AG10803 (cell line): ENCODE measurements at places on chromosomes 1 and 21.

DNA sequence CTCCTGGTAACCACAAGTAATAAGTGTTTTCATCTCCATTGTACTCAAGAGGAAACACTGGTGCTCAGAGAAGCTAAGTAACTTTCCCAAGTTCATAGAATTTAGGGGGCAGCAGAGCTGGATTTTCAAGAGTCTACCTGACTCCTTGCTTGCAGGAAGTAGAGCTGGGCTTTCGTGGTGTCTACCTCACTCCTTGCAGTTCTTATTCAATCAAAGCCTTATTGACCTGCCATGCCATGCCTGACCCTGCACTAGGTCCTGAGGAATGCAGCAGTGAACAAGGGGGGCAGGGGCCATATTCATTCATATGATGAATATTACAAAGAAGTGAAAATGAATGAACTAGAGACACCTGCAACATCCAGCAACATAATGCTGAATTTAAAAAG lies 93.3 kb downstream of the GLIS1 start:
- DNase-seq, result no peak

GRCh38 chr1:14363707-14364413 lies 234.6 kb upstream of the KAZN start:
- peak; percentile 39 for DNase-seq

DNA sequence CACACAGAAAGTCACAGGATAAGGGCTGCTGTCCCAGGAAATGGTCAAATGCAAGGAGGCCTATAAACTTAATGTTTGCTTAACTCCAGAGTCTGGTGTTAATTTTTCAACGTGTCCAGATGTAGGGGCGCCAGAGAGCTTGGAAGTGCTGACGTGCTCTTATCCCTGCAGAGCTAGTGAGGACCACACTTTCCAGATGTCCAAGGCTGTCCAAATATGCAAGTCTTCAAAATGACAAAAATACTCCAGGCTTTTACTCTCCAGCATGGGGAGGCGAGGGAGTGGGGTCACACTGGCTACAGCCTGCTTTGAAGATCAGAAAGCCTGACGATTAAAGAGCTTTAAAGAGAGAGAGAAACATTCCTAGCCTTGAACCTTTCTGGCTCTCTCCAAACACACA lies 57.6 kb downstream of the ABCA4 start:
- DNase-seq, result peak; percentile 80

GRCh38 chr1:81008293-81008692 lies 792.4 kb upstream of the ADGRL2 start:
- DNase-seq, result no peak

DNA sequence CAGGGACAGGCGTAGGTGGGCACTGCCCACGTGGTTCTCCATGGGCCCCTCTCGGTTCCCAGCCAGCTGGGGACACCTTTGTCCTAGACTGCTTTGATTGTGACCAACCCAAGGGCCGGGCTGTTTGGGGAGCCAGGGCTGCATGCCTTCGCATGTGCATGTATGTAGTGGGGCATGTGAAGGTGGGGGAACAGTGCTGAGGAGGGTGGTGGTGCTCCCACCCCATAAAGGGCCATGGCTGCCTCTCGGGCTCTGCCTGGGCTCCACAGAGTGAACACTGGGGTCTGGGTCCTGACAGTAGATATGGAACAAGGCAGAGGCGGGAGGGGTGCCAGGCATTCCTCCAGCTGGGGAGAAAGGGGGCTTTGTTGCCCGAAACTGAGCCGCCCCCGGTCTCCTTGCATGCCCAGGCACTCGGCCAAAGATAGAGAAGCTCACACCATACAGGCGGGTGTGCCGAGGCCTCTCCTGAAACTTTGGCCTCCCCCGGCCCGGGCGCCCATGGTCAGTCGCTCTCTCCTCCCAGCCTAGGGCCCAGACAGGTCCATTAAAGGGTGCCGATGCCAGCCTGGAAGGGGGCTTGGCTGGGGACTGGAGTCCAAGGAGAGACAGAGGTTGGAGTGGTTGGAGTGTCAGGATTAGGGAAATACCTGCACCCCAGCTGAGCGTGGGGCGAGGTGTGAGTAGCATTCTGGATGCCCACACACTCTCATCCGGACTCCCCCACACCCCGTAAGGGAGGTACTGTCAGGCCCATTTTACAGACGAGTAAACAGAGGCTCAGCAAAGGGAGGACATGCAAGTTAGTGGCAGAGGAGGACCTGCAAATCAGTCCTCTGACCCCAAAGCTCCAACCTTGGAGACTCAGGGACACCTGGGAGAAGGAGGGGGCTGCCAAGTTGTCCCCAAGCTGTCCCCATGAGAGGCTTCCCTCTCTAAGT lies 41.1 kb downstream of the EPHA2 start:
- DNase-seq, result no peak

- DNase-seq, result peak; percentile 27
Measured at GRCh38 chr1:15246960-15247614, at the start of gene FHAD1. Gene FHAD1 (plus strand): TSS chr1:15247223. CDS start chr1:15251785, 4,562 bp downstream.

DNA sequence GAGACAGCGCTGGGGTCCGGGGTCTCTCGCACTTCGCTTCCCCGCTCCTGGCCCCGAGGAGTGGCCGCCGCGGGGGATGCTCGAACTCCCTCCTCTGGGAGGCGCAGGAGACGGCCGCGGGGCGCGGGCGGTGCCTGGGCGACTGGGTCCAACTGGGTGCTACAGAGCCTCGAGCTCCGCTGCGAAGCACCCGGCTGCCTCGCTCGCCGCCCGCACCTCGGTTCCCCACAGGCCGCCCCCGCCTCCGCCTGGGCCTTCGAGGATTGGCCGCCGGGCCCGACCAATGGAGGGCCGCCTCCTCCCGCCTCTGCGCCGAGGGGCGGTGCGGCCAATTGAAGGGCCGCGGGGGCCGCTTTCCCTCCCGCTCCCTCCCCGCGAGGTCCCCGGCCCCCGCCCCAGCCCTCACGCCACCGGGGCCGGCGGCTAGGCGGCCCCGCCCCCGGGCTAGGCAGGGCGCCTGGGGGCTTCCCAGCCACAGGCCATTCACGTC lies at the start of gene CNN3:
Gene CNN3, minus strand, starts transcription at position 196 of the 490 bp plus-strand sequence. CDS start 216 bp downstream, outside the sequence.
- peak; percentile 93 for DNase-seq

DNA sequence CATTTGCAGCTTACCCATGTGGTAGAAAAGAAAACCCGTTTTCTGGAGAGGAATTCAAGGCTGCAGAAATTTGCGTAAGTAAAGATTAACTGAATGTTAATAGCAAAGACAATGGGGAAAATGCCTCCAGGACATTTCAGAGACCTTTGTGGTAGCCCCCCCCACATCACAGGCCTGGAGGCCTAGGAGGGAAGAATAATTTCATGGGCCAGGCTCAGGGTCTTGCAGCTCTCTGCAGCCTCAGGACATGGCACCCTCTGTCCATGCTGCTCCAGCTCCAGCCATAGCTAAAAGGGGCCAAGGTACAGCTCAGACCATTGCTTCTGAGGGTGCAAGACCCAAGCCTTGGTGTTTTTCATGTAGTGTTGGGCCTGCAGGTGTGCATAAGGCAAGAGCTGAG lies 92.7 kb upstream of the ZNF678 start:
- DNase-seq, result no peak

- no peak for DNase-seq
Measured at GRCh38 chr1:64624808-64625207, 120.1 kb upstream of the RAVER2 start.

- DNase-seq, result no peak
Measured at GRCh38 chr21:40512590-40512989, 334.4 kb downstream of the DSCAM start.

- no peak for DNase-seq
Measured at GRCh38 chr1:58575551-58576324, 1.3 kb downstream of the TACSTD2 start.

- DNase-seq, result no peak
Measured at GRCh38 chr1:19388980-19389379, 76.9 kb downstream of the SLC66A1 start.

- no peak for DNase-seq
Measured at GRCh38 chr1:26075421-26076144, 8.2 kb upstream of the TRIM63 start.

DNA sequence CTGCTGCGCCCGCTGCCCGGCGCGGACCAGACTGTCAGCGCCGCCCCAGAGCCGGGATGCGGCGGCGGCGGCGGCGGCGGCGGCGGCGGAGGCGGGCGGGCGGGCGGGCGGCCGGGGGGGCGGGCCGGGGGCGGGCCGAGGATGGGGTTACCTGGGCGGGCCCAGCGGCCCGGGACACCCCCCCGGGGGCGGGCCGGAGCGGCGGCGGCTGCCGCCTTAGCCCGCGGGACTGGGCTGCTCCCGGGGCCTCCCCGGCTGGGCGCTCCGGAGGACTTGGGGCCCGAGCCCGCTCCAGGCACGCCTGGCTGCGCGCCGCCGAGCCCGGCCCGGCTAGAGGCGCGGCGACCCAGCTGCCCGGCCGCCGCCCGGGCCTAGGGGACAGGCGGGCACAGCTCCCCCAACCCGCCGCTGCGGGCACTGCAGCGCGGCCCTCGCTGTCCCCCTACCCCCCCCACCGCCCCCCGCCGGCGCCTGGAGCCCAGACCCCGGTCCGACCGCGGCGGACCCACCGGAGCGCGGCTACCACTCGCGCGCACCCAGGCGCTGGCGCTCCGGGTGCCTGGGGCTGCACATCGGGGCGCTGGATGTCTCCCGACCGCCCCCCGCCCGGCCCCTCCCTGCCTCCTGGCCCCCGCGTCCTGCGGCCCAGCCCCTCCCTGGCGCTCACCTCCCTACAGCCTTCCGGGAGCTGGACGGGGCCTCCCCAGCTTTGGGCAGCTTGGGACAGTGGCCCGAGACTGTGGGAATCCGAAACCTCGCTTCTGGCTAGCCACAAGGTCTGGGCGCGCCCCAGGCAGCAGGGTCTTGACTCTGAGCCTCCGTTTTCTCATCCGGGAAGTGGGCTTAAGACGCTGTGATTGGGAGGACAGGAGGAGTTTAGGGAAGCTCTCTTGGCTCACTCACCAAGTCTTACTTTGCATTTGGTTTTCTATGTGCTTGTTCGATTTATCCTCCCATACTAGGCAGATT lies at the start of gene WNT4:
Gene WNT4, minus strand, starts transcription at position 33 of the 969 bp plus-strand sequence. CDS start 175 bp downstream, outside the sequence.
- peak; percentile 16 for DNase-seq

- DNase-seq, result no peak
Measured at GRCh38 chr1:165431079-165431478, 13.8 kb downstream of the RXRG start.

- peak; percentile 78 for DNase-seq
Measured at GRCh38 chr1:76262601-76263000, 188.1 kb downstream of the ST6GALNAC3 start.

DNA sequence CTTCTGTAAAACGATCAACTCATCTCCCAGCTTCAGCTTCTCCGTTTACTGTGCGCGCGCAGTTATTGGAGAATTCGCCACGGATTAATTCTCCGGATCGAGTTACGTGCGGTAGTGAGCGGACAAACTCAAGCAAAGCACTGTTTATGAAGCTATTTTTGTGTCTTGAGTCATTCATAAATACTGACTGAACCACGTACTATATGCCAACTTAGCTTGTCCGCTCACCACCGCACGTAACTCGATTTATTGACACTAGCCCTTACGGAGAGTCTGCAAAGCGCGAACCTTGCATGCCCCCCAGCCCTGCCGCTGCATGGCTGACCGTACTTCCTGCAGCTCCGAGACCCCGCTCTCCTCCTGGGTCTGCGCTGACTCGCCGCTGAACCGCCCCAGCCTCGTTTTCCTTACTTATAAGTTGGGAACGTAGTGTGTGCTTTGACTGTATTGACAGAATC lies 773 bp downstream of the CHD1L start:
- DNase-seq, result no peak

DNA sequence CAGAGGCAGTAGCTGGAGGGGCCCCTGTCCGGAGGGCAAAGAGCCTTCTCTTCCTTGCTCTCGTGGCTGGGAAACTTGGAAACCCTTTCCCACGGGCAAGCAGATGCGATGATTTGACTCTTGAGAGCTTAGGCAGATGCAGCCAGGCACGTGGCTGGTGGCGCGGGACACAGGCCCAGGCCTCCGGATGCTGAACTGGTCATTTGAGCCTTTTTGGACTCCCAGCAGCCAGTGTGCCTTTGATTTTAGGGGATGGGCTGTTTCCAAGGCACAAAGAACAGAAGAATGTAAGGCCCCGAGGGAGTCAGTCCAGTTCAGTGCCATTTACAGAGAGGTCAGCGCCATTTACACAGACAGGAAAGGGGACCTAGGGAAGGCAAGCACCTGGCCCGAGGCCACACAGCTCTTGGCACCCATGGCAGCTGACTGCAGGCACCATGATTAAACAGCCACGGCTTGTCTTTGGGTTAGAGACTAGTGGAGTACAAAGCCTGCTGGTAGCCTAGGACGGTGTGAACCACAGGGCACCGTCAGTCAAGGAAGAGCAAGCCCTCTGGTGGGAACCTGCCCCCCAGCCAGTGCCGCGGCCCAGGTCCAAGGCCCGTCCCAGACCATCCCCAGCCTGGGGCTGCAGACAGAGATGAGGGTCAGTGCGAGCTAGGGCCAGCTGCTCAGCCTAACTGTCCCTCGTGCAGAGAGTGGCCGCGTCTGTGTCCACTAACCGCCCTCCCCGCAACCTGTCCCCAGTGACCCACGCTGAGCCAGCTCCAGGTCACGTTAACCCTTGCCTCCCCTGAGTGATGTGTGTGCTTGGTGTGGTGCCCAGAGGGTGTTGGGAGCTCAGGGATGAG lies 20.4 kb upstream of the CCDC27 start:
- DNase-seq, result no peak

GRCh38 chr21:45376459-45377324 lies 28.3 kb upstream of the COL18A1 start:
- DNase-seq, result peak; percentile 75

- DNase-seq, result peak; percentile 69
Measured at GRCh38 chr1:24830680-24831272, 85.5 kb downstream of the CLIC4 start.

DNA sequence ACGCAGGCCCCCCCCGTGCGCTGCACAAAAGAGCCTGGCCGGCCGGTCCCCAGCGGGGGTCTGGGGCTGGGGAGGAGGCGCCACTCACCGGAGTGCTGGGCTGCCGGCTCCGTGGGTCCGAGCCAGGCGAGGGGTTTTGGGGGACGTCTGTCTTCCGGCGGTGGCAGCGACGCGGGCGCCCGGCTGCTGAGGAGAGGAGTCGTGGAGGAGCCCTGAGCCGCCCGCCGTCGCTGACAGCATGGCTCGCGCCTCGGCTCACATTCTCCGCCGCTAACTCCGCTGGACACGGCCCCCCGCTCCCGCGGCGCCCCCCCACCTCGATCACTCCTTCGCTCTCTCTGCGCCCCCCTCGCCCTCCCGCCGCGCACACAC lies 649 bp downstream of the AHDC1 start:
- no peak for DNase-seq

- no peak for DNase-seq
Measured at GRCh38 chr1:50610563-50610962, 187.3 kb upstream of the DMRTA2 start.

- DNase-seq, result peak; percentile 58
Measured at GRCh38 chr1:51622455-51622913, 5.6 kb downstream of the OSBPL9 start.

- DNase-seq, result no peak
Measured at GRCh38 chr1:32231843-32232432, 9.7 kb downstream of the EIF3I start.

DNA sequence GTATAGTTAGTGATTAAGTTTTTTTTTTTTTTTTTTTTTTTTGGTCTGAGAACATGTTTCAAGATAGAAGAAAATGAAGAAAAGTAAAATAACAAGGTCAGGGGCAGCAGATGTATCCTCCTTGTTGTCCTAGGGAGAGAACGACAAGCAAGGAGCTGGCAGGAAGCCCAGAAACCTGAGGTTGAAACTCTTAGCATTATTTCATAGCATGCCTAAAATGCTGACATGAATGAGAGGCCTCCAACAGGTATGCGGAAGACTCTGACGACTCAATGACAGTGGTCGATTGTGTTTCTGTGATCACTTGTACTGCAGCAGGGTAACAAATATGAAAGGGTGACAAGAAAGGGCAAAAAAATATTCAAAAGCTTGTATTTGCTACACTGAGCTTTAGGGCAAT lies 415.9 kb downstream of the PLA2G4A start:
- no peak for DNase-seq

- no peak for DNase-seq
Measured at GRCh38 chr1:83559129-83559840, 439.6 kb downstream of the TTLL7 start.
